ENCODE measurements at places on chromosomes 4 and X.

DNA sequence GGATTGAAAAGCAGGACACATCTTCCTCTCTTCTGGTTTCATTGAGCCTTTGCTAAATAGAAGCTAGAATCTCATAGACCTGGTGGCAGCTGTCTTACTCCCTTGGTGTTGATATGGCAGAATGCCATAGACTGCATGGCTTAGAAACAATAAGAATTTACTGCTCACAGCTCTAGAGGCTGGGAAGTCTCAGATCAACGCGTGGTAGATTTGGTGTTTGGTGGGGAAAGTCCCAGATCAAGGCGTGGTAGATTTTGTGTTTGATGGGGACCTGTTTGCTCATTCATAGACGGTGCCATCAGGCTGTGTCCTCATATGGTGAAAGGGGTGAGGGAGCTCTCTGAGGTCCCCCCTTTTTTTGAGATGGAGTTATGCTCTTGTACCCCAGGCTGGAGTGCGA lies 57.6 kb upstream of the PPP2R3B start:
- no peak for DNase-seq

- no peak for DNase-seq
These were observed 24.8 kb downstream of the NELFA start for GRCh38 chr4:1983846-1984405.

DNA sequence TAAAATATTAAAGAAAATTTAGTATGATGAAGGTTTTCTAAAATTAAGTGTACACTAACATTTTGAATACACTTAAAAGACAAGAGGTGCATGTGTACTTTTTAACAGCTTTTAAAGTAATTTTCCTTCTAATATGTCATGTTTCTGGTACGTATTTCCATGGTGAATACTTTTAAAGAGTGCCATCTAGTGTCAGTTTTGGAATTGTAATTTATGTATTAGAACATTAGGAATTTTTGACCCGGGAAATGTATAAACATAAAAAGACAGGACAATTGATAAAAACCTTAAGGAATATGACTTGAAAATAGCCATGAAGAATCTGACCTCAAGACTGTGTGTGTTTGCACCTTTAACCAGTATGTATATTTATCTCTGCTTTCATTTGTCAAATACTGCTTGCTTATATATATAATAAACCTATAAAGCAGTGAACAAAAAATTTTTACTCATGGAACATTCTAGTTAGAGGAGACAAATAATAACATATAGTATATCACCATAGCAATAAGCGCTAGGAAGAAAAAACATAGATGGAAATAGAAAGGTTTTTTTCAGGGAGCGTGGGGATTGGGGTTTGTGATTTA lies 7.2 kb downstream of the GSTCD start:
- no peak for DNase-seq

DNA sequence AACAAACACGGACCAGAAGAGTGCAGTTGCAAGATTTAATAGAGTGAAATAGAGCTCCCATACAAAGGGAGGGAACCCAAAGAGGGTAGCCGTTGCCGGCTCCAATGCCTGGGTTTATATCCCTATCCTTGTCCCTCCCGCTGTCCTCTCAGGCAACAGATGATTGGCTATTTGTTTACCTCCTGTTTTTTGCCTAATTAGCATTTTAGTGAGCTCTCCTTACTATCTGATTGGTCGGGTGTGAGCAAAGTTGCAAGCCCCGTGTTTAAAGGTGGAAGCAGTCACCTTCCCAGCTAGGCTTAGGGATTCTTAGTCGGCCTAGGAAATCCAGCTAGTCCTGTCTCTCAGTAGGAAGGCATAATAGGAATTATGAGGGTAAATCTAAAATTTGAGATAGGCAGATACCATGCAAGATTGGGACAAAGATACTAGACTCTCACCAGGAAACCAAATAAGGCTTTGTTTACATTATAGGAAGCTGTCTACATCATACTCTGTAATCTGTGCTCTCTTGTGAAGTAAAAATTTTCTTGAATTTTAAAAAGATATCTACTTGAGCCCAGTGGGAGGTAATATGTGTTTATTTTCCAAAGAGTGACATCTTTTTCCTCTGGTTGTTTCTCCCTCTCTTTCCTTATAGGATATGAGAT lies 65.9 kb downstream of the ATP10D start:
- DNase-seq: no peak

Measured in frontal cortex (tissue), 4 donors.